Peyer's patch (tissue), 4 donors: ENCODE measurements at places on chromosomes 16 and 17.

DNA sequence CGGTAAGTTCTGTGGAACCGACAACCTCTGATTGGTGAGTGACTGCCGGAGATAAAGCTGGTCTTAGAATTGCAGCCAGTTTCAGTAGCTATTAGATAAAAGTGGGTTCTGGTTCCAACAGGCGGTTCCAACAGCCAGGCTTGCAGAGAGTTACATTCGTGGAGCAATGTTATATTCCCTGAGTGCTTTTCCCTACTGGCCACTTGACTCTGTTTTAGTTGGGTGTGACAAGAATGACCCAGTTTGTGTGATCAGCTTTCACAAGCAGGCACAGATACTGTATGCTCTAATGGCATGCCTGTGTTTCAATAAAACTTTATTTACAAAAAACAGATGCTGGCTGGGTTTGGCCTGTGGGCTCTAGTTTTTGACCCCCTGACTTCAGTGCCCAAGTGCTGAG is 196.6 kb downstream of the SNX29 start:
- no peak for DNase-seq

DNA sequence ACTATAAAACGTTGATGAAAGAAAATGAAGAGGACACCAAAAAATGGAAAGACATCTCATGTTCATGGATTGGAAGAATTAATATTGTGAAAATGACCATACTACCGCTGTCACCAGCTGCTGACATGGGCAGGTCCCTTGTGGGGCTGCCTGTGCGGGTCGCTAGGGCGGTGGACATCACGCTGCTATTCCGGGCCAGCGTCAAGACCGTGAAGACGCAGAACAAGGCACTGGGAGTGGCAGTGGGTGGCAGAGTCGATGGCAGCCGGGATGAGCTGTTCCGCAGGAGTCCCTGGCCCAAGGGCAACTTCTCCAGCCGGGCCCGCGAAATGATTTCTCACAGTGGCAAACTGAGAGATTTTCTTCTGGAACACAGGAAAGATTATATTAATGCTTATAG is 48.2 kb upstream of the NSRP1 start:
- DNase-seq, result no peak

DNA sequence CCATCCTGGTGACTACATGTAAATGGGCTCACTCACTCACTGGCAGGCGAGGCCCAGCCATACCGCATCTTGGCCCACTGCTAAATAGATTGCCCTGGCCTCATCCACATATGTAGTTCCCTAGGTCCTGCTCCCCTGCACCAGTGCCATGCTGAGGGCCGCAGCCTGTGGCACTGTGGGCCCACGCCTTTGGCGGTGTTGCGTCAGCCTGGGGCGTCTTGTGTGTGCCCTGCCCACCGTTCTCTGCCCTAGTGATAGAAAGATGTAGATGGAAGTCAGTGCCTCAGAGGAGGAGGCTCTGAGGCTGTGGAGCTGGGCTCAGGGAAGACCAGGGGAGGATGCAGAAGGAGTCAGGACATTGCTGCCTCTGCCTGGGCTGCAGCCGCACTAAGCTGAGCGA is 18.9 kb downstream of the C17orf75 start:
- DNase-seq, result no peak

DNA sequence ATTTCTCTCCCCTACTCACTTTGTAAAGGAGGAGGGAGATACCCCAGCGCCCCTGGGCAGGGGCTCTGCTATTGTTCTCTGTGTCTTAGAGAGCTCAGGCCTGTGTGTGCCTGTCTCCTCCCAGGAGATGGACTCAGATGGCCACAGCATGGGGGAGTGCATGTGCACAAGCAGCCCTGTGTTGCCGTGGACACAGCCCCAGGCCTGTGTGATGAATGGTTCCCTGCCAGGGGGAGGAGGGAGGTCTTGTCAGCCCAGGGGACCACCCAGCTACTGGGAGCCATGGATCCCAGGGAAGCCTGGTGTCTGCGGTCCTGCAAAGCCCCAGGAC is 26.3 kb downstream of the GINS2 start:
- no peak for DNase-seq

DNA sequence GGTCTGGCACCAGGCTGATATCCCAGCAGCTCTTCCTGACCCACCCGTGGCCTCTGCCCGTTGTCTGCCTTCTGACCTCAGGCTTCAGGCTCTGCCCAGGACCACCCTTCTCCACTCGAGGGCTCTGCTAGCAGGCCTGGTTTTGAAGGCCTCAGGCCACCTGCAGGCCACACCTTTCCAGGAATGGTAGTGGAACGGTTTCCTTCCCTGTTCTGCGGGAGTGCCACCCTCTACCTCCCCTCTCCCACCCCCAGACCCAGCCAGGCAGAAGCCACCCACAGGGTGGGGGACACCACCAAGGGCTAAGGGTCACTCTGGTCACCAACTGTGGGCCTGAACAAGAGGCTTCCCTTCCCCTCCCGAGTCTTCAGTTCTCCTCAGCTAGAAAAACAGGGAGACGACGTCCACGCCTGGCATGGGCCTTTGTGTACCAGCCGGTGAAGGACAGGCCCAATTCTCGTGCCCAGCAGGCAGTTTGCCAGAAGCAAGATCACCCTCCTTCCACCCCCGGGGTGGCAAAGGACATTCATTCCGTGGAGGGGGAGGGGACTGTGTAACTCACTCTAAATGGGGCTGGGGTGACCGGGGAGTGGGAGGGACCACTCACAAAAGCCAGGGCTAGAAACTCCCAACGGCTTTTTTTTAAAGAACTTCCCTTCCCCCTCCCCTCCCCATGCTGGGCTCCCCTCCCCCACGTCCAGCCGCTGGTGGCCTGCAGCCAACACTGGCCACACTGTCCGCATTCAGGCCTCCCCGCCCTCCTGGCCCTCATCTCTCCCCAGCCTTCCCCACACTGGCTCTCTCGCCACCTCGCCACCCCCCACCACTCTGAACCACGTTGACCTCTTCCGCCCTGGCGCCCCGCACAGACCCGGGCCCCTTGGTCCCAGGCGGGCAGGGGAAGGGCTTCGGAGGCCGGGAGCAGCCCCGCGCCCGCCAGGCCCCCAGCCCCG is 7.7 kb downstream of the CBX4 start:
- no peak for DNase-seq

DNA sequence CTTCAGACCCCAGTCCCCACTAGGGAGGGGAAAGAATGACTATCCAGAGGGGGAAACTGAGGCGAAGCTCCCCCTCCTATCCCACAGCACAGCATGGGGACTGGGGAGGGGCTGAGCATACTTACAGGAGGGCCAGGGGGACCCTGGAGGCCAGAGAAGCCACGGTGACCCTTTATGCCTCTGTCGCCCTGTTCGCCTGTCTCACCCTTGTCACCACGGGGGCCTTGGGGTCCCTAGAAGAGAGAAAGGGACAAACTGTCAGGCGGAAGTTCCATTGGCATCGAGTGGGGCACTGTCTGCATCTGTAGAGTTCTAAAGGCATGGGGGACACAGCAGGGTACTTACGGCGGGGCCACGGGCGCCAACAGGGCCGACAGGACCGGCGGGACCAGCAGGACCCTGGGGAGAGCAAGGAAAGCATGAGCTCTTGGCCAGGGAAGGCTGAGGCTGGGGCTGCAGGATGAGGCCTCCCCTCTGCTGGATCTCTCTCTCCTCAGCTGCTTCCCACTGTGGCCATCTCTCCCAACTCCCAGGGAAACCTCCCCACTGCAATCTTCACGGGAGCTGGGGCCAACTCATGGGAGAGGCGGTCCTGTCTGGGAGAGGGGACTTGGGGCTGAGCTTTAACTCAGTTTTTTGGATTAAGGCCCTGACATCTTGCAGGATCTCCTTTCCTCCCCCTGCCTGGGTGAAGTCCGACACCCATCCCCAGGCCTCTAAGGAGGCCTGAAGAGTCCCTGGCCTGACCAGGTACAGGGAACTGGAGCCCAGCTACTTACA is 13.5 kb downstream of the COL1A1 start:
- no peak for DNase-seq

GRCh38 chr17:43477832-43478634 is 5.7 kb upstream of the DHX8 start:
- no peak for DNase-seq

DNA sequence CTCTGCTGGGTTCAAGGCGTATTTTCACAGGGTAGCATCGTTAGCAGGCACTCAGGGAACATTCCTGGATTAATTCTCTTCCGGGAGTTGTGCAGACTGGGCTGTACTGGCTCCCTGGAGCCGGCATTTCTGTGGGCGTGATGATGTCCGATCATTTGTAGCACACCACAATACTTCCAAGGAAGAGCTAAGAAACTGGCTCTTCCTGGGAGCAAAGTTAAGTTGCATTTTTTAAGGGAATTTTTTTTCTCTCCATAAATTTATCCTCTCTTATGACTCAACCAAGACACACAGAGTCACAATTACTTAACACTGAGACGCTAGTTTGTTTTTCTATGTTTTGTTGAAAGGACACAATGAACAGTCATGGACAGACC is 211.6 kb upstream of the FOXF1 start:
- DNase-seq, result no peak

DNA sequence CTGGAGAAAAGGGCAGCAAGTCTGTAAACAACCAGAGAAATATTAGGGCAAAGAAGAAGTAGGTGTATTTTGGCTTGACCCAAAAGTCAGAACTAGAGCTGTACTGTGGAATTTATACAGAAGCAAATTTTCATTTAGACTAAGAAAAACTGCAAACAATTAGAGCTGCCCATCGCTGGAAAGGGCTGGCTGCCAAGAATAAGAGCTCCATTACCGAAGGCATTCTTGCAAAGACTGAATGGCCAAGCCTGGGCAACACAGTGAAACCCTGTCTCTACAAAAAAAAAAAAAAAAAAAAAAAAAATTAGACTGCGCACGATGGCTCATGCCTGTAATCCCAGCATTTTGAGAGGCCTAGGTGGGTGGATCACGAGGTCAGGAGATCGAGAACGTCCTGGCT is 53.9 kb upstream of the TMC5 start:
- no peak for DNase-seq

DNA sequence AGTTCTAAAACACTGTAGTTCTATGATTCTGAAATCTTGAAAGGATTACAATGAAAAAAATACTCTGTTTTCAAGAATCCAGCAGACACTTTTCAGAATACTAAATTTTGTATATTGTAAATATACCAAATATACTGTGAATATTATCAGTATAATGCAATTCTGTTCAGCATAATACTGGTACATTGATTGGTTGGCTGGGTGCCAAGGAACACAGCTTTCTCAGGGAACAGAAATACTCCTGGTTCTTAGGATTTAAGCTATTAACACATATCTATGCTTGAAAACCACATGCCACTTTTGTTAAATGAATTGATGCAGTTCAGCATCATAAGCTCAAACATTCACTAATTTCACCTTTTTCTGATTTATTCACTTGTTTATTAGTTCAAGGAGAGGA is 2.5 kb upstream of the GINS3 start:
- no peak for DNase-seq

DNA sequence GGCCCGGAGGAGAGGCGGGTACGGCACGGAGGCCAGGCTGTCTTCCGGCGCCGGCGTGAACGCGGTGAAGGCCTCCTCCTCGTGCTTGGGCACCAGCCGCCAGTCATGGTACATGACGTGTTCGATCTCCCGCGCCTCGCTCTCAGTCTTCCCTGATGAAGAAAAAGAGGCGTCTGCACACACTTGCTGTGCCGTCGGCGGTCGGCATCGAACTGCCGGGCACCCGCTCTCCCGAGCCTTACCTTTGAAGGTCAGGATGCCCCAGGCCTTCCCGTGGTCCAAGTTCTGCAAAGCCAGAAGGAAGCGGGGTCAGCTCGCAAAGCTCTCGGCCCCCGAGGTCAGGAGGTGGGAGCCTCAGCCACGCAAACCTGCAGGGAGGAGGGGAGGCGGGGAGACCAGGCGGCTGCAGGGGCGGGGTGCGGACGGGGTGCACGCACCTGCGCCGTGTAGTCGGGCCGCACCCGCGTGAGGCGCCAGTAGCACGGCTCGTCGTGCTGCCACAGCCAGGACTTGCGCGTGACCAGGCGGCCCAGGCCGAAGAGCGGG is at the start of gene EME2:
Gene EME2, plus strand, starts transcription at position 449 of the 546 bp plus-strand sequence. CDS start 418 bp downstream, outside the sequence.
- DNase-seq, result peak; percentile 62

GRCh38 chr16:47197536-47198179 is 53.9 kb upstream of the NETO2 start:
- DNase-seq, result no peak

DNA sequence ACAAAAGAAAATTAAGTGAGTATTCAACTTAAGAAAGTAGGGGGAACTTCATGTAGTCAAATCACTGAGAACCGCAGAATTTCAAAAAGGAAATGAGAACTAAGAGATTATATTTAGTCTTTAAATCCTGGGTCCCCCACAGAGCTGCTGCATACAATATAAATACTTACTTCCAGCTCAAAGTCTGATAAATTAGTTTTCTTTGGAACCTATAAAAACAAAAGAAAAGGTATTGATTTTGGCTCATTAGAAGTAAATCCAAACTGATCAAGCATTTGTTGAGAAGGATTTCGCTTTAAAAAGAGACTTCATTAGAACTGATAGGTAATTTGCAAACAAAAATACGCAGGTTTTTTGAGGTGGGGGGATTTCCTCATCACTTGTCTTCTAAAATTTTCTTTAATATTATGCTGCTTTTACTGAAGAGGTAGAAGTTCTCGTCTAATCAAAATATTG is 21.9 kb downstream of the PARN start:
- DNase-seq, result no peak

- DNase-seq, result no peak
Measured at GRCh38 chr16:3383045-3383448, 17.8 kb downstream of the ZSCAN32 start.

DNA sequence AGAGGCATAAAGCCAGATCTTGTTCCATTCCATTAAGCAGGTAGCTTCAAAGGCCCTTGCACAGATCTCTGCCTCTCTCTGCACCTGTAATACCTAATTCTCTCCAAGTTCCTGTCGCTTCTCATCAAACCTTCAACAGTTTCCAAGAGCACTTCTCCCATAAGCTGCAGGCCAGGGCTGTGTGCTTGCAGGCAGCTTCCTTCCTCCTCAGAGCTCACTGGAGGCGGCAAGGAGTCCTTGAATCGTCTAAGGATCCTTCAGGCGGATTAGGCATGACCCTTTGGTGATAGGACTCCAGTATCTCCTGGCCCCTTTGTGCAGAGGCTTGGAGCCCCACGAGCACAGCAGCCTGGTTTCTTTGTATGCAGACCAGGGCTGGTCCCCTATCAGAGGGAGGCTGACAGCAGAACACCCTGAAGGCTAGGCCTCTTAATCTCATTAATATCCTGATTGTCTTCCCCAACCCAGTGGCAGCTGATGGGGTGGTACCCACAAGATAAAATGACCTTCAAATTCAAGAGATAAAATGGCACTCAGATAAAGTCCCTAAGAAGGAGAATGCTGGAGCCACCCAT is 19.8 kb downstream of the HNF1B start:
- DNase-seq, result no peak

- DNase-seq, result no peak
Measured at GRCh38 chr16:20409398-20410120, at the start of gene ACSM5. ACSM5 (plus strand) TSS chr16:20409534; CDS start chr16:20411485, 1,951 bp downstream.

- no peak for DNase-seq
Measured at GRCh38 chr17:82386255-82386831, 14.8 kb downstream of the UTS2R start.

- no peak for DNase-seq
Measured at GRCh38 chr17:78081551-78081950, 47.0 kb downstream of the TMC6 start.
